ENCODE measurements at places on chromosomes 7 and 10.

DNA sequence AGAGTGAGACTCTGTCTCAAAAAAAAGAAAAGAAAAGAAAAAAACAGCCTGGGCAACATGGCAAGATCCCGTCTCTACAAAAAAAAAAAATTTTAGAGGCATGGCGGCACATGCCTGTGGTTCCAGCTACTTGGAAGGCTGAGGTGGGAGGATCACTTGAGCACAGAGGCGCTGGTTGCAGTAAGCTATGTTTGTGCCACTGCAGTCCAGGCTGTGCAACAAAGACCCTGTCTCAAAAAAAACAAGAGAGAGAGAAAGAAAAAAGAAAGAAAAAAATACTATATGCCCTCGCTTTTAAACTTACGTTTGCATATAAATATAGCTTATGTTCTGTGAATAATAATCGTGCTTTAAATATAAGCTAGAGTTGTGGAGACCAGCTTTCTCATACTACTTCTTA, 11.2 kb downstream of the HACD1 start:
- DNase-seq = no peak

GRCh38 chr10:126242397-126243260, 145.6 kb downstream of the ADAM12 start:
- DNase-seq = no peak

DNA sequence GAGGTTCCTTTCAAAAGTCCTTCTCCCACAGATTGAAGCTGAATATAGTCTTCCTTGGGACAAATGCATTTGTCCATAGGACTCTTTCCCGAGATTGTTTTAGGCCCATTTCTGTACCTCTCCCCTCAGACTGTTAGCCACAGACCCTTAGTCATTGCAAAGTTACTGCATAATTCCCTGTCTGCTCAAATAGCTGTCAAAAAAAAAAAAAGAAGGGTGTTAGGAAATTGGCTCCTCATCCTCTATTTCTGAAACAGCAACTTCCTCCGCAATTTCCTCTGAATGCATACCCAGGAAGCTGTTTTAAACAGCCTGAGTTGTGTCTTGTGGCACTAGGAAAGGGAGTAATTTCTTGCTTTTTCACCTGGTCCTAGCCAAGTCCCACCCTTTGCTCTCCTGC, 5.4 kb downstream of the LRRC4 start:
- DNase-seq = no peak

DNA sequence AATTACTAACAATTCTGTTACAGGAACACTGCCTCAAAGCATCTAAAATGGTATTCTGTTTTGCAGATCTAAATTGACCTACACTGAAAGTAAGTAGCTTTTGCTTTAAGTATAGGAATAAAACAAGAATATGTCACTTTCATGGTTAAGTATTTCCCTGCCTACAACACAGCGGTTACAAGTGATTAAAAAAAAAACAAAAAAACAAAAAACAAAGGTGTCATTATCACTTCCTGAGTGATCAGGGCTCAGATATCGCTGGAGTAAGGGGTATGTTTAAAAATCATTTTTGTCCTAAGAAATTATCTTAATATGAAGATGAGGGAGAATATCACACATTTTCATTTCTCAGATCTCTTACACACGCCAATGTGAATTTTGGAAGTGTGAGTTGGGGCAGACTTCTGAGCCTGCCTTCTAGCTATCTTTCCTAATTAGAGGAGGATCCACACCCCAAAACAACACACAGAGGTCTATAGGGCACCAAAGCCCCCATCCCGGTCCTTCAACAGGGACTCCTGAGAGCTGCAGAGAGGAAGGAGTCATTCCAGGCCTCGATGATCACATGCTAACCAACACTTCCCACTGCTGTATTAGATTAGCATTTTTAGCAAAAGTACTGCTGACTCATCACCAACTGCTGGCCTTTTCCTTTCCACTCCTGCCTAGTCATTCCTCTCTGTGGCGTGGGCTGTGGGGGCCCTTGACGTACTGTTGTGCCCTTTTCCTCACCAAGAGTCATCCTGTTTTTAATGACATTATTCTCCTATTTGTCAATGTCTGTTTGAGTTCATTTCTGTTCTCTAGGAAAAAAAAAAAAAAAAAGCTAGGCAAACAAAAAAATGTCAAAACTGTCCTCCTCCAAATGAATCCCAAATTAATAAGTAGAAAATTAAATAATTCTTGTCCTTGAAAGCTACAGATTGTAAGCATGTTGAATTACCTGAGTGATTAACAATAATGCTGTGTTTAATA, 31.2 kb downstream of the PRTFDC1 start:
- peak; percentile 30 for DNase-seq

- no peak for DNase-seq
Observed at GRCh38 chr10:20417791-20418190, 479.3 kb downstream of the NEBL start.

GRCh38 chr10:12949248-12949647, 52.3 kb downstream of the CCDC3 start:
- DNase-seq = no peak

DNA sequence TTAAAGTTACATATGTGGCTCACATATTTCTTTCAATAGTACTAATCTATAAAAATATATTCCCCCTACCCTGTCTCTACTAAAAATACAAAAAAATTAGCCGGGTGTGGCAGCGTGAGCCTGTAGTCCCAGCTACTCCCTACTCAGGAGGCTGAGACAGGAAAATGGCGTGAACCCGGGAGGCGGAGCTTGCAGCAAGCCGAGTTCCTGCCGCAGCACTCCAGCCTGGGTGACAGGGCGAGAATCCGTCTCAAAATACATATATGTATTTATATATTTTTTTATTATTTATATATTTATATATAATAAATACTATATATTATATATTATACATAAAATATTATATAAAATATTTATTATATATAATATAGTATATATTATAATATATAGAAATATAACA, 69.7 kb upstream of the GRM3 start:
- no peak for DNase-seq

DNA sequence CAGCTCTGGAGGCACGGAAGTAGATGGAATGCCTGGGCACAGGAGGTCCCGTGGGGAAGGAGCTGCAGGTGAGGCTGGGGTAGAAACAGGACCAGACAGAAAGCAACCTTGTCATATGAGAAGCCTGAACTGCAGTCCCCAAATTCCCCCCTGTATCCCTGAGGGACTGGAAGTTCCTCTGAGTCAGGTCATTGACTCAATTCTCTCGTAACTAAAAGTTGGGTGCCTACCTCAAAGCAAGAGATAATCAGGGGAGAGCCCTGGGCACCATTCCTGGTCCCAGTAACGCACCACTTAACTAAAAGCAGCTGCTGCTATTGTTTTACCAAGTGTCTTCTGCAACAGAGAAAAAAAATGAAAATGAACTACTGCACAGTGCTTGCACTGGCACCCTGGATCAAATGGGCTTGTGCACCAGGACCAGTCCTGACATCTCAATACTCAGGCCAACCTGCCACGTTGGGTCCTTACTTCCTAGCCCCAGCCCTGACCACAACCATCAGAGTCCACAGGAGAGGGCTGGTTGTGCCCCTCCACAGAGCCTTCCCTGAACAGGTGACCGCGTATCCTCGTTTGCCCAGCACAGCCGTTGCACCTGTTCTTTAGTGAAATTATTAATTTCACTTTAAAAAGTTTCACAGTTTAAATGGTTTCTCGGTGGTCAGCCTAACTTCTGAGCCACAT, 79.3 kb downstream of the GRID1 start:
- DNase-seq = no peak

GRCh38 chr10:57288754-57289153, 927.7 kb upstream of the ZWINT start:
- DNase-seq = no peak

DNA sequence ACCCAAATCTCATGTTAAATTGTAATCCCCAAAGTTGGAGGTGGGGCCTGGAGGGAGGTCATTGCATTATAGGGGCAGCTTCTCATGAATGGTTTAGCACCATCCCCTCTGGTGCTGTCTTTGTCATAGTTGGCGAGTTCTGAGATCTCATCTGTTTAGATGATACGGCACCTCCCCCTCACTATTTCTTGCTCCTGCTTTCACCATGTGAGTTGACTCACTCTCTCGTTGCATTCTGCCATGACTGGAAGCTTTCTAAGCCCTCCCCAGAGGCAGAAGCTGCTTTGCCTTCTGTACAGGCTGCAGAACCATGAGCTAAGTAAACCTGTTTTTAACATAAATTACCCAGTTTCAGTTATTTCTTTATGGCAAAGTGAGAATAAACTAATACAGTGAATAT, 18.9 kb upstream of the ZNF138 start:
- no peak for DNase-seq

GRCh38 chr7:10239695-10240345, 733.9 kb upstream of the PHF14 start:
- no peak for DNase-seq

DNA sequence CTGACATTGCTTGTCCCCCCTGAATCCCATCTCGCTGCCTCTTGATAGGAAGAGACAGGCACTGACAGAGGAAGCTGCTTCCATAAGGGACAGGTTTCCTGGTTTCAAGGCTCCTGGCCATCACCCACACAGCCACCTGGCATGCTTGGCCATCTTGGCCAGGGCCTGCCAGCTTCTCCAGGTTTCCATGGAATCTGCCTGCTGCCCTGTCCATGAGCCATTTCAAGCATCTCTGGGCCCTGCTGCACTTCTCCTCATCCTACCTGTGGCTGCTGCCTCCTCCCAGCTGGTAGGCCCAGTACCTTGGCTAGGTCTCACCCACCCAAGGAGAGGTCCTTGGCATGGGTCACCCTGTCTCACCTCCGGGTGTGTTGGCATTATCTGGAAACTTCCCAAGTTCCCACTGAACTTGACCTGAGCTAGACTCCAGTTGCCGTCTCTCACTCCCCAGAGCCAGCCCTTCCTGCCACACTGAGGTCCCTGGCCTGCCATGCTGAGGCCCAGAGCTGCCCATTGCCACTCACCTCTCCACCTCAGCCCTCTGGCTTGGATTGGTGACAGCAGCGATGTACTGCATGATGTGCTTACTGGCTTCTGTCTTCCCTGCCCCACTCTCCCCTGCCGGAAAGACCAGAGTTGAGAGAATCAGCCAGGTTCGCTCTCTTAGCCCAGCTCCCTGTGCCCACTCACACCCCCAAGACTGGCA, 2.6 kb downstream of the MYO1G start:
- DNase-seq = no peak
